ENCODE measurements at places on chromosomes 3 and 15.

- no peak for DNase-seq
These were observed 43.5 kb upstream of the STXBP5L start for GRCh38 chr3:120864541-120864940.

DNA sequence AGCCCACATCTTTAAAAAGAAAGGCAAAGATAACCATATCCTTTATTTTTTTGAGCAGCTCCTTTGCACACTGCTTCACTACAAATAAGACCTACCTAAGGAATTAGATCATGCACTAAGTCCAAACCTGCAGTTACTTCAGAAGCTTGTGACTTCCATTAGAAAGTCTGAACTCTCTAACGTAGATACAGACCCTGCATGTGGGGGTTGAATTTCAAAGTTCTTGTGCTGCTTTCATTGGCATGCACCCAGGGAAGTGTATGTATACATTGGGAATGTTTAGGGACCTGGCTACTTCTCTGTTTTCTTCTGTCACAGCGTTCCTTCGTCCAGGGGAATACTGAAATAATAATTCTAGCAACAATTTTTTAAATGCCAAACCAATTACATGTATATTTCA, 185.2 kb upstream of the IL12A start:
- DNase-seq = no peak

DNA sequence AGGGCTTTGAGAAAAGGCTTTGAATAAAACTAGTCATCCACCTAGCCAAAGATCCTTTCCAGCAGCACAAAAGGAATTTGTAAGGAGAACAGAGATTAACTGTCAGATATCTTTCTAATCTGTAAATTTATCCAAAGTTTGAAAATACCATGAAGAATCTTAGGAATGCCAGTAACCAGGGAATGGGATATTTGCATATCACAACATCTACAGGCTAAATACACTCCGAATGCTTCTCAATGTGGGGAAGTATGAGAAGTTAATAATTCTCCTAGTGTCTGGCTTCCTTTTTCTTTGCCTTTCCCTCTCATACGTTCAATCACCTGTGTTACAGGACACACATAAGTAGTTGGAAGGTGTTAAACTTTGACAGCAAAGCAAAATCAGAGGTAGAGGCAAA, 7.8 kb downstream of the ANAPC13 start:
- no peak for DNase-seq

- no peak for DNase-seq
These were observed 199.5 kb upstream of the LMCD1 start for GRCh38 chr3:8301977-8302735.

GRCh38 chr3:45209526-45209925, 16.6 kb downstream of the TMEM158 start:
- DNase-seq = no peak

GRCh38 chr3:190024912-190025311, 95.8 kb downstream of the P3H2 start:
- DNase-seq = no peak

- no peak for DNase-seq
These were observed 58.7 kb upstream of the MRPL3 start for GRCh38 chr3:131561511-131561910.

GRCh38 chr15:26711445-26711844, 61.4 kb downstream of the GABRB3 start:
- DNase-seq = no peak

DNA sequence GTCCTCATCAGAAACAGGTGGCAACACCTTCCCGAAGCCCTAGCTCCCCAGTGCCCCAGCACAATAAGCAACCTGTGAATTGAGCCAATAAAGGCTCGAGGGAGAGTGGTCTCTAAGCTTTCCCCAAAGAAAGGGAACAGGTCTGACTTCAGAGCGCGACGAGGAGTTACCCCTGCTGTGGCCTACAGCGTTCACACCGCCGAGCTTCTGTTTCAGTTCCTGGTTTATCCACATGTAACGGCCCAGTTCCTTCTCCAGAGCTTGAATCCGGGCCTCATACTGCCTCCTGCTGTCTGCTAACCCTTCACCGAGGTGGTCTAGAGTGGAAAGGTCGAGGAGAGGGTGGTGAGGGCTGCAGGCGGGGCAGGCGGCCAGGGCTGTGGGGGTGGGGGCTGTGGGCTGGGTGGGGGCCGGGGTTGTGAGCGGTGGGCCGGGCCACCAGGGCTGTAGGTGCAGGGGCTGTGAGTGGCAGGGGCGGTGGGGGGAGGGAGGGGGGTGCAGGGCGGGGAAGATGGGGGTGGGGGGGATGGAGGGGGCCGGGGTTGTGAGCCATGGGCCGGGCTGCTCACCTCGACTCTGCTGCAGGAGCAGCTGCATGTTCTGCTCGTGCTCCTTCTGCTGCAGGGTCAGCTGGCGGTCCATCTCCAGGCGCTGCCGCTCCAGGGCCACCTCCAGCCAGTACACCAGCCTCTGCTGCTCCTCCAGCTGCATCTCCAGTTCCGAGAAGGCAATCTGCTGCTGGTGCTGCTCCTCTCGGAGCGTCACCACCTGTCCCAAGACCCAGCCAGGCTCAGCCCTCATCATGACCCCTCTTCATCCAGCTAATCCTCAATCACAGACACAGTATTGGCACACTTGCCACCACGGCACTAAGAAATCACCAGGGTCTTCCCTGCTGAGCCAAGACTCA, 26.2 kb downstream of the KIF7 start:
- no peak for DNase-seq

- DNase-seq = no peak
These were observed 39.0 kb downstream of the ANAPC13 start for GRCh38 chr3:134446800-134447199.

DNA sequence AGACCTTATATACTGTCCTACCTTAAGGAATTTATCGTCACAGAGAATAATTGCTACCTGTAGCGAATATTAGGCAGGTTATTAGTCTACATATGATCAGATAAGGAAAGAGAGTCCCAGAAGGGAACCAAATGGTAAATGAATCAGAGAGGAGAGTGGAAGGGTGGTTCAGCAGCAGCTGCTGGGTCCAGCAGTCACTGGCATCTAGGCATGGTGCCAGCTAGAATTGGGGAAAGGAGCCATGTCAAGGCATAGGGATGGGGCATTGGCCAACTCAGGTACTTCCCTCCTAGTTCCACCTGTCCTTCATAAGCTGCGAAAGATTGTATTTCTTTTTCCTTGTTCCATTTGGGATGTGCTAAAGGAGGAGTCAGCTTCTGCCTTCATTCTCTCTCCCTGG, 23.4 kb downstream of the HACD3 start:
- DNase-seq = no peak

DNA sequence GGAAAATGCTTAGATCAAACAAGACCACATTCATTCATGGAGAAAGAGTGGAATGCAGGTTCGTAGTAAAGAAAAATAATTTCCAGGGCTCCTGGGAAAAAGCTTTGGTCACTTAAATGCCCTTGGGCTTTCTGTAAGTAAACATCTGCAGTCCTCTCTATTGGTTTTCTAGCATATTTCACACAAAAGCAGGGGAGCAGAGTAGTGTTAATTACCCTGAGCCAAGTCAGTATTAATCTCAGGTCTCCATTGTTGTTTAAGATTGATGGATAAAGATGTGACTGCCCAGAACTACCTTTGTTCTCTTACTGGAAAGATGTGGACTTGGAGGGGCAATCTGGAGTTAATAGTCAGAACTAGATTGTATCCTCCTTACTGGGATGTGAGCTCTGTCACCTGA, 242.6 kb downstream of the PTPRG start:
- no peak for DNase-seq

DNA sequence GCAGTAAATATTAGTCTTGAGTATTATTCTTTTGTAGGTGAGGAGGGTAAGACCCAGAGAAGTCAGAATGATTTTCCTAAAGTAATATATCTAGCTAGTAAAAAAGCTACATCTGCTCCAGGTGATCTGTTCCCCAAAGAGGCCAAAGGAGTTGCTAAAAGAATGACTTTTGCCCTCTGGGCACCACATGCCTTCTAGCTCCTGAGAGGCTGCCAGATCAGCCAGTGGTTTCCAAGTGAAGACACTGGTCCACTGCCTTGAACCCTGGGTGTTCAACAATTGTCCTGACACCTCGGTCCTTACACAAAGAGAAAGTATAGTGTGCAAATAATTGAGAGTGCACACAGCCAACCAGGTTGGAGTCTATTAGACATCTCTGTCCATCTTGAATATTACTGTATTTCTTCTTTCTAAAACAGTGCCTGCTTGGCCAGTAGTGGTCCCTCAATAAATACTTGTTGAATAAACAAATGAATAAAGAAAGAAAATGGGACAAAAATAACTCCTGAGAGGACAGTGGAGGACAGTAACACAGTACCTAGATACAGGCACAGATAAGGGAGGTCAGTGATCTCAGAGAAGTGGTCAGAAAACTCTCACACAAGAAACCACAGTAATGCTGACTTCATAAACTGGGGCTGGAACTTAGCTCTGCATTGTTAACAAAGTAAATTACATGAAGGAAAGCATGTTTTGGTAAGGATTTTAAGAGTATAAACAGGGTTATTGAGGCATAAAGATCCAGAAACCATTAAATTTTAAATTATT, 56.6 kb upstream of the CSTA start:
- DNase-seq = no peak

GRCh38 chr3:76438971-76439370, 600.9 kb upstream of the ROBO2 start:
- DNase-seq = no peak

DNA sequence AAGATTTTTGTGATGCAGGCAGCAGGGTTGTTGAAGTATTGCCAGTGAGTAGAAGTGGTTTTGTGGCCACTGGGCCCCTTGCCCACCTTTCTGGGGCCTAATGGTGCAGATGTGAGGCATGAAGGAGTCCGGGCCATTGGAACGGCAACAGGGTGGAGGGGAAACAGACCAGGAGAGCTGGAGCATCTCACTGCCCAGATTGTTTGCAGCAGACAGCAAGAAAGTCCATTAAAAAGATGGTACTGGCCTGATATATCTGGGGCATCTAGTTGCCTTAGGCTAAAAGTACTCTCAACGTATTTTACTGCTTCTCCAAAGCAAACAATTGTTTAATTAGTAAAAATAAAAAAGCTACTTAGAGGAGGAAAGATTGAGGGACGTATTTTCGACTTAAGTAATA, 298.4 kb downstream of the SATB1 start:
- DNase-seq = no peak

DNA sequence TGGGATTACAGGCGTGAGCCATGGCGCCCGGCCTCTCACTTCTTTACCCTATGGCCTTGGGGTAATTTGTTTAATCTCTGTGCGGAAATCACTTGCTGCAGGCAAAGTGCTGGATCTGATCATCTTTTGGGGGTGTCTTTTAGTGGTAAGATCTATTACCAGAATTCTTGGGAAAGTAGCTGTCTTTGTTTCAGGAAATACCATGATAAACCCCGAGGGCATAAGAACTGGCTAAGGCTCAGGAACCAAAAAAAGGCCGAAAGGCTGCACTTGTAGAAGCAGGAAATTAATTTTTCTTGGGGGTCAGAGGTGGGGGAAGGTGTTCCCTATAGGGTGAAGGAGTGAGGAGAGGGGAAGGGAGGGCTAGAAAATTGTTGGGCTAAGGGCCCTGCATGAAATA, 22.7 kb upstream of the IGF2BP2 start:
- DNase-seq = no peak

DNA sequence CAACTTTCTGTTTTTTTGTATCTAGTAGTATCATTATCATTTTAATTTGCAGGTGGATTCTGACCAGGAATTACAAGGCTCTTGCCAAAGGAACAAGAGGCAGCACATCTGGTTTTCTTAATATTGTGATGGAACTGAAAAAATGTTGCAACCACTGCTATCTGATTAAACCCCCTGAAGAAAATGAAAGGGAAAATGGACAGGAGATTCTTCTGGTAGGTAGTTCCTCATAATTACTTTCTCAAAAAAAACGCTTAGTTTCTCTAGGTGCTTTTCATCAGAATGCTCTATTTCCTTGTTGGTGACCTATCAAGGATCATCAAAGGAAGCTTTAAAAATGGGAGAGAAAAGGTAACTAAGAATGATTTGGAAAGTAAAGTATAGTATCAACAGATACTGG, 71.6 kb downstream of the CHD2 start:
- DNase-seq = no peak

- DNase-seq = no peak
These were observed 284.0 kb downstream of the SQOR start for GRCh38 chr15:45918839-45919238.

- DNase-seq = no peak
These were observed 18.2 kb downstream of the APBA2 start for GRCh38 chr15:28904003-28904402.

- DNase-seq = no peak
These were observed 17.1 kb downstream of the RPL32 start for GRCh38 chr3:12824299-12824698.

DNA sequence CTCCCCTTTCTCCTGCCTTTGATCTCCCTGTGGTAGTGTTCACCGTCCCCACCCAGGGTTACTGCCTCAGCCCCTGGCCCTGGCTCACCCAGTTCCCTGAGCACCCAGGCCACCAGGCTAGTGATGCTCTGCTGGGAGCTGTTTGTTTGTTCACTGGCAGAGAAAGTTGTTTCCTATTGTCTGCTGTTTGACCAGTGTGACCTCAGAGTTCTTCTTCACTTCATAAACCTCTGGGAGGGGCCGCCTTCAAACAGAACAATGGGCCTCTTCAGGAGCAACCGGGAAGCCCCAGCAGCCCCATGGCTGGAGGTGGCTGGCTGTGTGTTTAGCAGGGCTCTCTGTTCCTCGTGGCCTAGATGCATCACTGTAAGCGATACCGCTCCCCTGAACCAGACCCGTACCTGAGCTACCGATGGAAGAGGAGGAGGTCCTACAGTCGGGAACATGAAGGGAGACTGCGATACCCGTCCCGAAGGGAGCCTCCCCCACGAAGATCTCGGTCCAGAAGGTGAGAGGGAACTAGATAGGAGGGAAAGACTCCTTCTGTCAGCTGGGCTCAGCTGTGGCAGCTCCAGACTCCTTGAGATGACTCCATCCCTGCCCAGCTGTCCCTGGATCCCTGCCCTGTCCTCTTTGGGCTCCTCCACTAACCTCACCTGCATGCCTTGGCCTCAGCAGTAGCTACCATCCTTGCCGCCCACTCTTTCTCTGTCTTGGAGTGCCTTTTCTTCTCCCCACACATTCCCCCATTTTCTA, 3.4 kb downstream of the CLK3 start:
- no peak for DNase-seq
